Fibroblast of skin of back (primary cell): ENCODE measurements at places on chromosomes 4 and X.

GRCh38 chr4:111136438-111136837, 513.6 kb upstream of the PITX2 start:
- DNase-seq: peak; percentile 56

GRCh38 chr4:33184657-33185290, 2464.6 kb downstream of the PCDH7 start:
- no peak for DNase-seq

- peak; percentile 13 for DNase-seq
Measured at GRCh38 chrX:151680805-151681204, 14.5 kb upstream of the PRRG3 start.

DNA sequence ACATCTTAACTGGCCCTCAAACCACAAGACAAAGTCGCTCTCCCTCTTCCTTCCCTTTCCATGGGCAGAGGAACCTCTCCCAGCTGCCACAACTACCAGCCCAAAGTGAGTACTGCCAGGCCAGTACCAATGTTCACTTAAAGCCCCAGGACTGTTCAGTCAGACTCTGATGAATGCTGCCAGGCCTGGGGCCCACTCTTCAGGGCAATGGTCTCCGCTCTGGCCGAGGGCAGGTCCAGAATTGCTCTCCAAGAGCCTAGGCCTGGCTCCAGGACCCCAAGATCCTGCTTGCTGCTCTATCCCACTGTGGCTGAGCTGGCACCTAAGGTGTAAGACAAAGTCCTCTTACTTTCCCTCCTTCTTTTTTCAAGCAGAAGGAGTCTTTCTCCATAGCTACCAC, 790.9 kb downstream of the KLHL13 start:
- DNase-seq: no peak

DNA sequence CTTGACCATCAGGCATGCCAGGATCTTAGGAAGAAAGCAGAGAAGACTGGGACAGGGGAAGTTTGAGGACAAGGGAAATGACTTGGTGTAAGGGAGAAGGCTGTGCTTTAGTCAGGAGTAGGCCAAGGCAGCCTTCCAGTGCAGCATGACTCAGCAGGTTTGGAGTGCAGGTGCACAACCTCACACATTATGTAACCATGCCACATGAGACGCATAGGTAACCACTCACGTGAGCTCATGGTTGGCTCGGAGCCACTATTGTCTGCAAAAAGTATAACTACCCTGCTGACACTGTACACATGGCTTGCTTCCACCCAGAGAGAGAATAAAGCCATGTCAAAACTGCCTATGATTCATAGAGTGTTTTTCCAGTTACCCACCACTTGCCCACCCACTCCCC, 715.9 kb downstream of the SMARCA1 start:
- no peak for DNase-seq

GRCh38 chr4:188992706-188993105, 853.5 kb downstream of the TRIML1 start:
- DNase-seq: peak; percentile 68

GRCh38 chr4:86615501-86615900, 21.4 kb downstream of the PTPN13 start:
- no peak for DNase-seq

- no peak for DNase-seq
Measured at GRCh38 chr4:123529278-123529568, 132.6 kb downstream of the SPRY1 start.

DNA sequence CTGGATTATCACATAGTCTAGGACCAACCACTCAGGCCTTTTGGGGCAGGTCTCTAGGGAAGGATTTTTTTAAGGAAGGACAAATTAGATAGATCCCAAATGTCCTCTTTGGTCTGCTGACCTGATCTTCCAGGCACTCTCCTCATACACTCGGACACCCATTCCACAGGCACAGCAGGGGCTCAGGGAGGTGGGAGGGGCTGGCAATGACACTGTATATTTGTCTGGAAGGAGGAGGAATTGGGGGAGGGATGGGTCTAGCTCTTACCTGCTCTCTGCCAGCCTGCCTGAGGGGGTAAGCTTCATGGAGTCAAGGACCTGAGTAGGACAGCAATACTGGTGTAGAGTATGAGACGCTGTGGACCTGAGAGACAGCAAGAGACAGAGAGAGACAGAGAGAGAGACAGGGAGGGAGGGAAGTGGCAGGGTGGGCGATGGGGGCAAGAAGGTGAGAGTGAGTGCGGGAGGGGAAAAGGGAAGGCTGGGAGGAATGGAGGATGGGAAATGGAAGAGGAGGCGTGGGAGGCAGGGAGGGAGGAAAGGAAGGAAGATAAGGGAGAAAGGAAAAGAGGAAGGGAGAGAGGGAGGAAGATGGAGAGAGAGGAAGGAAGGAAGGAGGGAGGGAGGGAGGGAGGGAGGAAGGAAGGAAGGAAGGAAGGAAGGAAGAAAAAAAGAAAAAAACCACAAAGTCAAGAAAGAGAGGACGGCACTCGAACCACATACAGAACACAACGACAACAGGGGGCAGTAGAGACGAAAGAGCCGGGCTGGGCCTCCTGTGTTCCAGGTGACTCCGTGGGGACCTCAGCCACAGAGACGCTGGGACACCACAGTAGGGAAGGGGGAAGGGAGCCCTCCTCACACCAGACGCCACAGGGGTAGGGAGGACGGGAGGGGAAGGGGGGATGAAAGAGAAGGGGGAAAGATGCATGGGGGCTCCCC, 1.8 kb downstream of the IQSEC2 start:
- DNase-seq: no peak

DNA sequence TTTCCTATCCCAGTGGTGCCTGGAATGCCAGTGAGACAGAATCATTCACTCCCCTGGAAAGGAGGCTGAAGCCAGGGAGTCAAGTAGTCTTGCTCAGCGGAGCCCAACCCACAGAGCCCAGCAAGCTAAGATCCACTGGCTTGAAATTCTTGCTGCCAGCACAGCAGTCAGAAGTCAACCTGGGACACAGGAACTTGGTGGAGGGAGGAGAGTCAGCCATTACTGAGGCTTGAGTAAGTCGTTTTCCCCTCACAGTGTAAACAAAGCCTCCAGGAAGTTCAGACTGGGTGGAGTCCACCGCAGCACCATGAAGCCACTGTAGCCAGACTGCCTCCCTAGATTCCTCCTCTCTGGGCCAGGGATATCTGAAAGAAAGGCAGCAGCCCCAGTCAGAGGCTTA, 283.2 kb upstream of the CPEB2 start:
- peak; percentile 87 for DNase-seq

GRCh38 chrX:100208076-100208475, 202.0 kb downstream of the PCDH19 start:
- no peak for DNase-seq

DNA sequence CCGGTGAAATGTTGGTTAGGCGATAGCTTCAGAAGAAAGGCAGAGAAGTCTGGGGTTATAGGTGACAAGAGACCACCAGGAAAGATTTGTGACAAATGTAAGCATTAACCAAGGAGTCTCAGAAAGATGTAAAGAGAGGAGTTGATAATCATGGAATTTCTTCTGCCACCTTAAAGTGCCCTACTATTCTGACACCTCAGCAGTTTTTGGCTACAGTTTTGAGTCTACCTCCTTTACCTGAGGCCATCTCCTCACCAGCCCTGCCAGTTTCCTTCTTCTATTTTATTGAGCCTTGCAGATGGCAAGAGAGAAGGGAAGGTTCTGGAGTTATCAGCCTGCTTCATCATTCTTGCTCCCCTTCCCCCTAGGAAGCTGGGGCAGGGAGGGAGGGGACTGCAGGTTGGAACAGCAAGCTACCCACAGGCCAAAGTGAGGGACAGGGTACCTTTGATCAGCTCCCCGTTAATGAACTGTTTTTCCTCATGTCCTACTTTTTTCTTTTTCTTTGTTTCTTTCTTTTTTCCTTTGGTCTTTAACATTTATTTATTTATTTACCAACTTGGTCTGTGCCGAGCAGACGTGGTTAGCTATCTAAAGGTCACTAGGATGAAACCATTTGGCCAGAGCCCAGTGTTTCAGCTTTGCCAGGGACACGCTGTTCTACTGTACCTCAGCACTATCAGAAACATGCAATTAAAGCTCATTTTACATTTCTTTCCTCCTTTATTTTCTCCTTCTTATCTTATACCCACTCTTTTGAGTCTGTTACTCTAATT, 438.7 kb upstream of the AR start:
- no peak for DNase-seq

DNA sequence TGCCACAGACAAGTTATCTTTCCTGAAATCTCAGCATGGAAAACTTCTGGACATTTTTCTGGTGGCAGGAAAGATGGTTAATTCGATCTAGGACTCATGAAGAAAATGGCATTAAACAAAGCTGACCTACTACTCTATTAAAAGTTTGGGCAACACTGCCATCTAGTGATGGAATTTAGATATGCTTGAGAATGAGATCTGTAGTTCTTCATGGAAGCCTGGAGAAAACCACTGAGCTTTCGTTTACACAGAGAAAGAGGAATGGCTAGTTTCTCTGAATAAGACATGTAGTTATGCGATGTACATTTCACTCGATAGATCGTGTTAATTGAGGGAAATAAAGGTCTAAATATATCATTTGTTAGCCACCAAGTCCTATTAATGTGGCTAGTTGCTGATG, 51.7 kb upstream of the CHRDL1 start:
- peak; percentile 51 for DNase-seq

- DNase-seq: no peak
Measured at GRCh38 chr4:71283642-71284257, 55.1 kb upstream of the SLC4A4 start.

DNA sequence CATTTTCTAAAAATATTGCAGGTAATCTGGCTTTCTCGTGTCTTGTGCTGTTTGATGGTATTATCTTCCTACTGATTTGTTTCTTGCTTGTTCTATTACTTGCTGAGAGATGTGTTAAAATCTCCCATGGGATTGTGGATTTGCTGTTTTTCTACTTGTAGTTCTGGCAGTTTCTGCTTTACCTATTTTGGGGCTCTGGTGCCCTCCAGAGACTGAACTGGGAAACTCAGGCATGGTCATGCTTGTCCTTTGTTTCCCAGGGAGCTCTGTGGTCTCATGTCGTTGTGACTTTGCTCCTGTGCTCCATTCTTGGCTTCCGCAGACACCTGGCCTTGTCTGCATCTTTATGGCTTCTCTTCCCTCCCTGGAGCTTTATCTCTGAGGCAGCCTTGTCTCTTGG, 39.5 kb downstream of the NSD2 start:
- peak; percentile 63 for DNase-seq

DNA sequence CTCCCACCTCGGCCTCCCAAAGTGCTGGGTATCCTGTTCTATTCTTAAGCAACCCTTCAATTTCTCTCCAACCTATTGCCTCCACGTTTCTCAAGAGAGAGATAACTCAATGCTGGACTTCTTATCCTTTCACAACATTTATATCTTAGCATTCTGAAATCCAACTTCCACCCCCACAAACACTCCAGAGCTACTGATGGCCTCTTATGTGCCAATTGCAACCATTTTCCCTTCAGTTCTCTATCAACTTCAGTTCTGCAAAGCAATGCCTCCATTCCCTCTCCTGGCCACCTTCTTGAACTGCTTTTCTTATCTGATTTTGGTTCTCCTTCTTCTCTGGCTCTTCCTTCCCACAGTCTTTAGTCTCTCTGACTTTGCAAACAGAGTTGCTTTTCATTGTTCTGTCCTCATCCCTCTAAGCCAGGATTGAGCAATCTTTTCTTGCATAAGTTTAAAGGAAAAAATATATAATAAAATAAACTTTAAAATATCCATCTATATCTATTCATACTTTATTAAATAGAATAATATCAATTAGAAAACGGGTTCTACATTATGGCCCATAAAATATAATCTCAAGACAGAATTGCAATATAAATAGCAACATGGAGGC, 3.6 kb upstream of the STBD1 start:
- no peak for DNase-seq

DNA sequence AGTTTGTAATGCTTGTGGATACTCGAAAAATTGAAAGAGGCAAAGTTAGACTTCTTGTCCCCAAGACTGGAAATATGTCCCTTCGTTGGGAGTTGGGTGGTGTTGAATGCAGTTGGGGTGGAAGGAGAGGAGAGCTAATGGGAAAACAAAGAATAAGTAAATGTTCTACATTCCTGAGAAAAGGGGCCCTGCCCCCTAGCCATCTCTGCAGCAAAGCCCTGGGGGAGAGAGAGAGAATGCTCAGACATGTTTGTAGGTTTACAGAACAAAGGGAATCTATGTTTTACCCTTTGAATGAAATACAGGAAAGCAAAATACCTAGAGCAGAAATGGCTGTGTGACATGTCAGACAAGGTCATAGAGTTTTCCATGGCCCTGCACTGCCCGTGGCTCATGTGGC, 88.1 kb downstream of the RASL11B start:
- no peak for DNase-seq

DNA sequence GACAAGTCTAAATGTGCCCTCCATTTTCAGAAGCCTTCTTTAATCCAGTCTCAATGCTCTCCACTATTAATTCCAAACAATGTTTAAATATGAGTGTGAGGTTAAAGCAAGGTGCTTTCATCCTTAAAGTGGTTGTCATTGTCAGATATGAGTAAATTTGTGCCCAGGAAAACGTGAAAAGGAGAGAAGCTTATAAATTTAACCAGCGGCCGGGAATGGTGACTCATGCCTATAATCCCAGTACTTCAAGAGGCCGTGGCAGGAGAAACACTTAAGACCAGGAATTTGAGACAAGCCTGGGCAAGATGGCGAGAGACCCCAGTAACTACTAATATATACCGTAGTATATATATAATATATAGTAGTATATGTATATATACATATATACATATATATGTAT, 270.0 kb downstream of the ARHGAP24 start:
- no peak for DNase-seq

DNA sequence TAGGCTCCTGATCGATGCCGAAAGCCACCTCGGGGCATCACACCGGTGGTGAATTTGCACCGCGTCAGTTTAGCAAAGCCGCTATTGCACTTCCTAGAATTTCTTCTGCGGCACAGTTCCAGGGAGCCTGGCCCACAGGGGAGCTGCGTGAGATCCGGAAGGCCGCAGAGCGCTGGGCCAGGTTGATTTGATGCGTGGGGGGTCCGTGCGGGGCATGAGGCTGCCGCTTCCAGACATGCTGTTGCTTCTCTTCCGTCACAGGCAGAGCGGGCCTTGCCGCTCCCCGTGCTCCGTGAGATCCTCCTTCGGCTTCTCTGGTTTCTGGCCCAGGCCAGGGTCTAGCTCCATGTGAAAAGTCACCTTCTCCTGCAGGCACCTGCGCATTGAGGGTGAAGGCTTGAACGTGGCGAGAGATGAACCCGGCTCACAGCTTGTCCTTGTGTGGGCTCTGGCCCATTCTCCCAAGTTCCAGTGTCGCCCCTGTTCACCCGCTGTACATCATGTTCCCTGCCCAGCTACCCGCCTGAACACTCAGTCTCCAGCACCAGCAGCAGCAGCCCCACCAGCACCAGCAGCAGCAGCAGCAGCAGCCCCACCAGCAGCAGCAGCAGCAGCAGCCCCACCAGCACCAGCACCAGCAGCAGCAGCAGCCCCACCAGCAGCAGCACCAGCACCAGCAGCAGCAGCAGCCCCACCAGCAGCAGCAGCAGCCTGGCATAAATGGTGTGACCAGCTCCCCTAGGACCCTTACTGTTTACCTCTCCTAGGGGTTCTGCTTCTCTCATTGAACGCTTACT, 131.2 kb downstream of the TRIML1 start:
- no peak for DNase-seq

DNA sequence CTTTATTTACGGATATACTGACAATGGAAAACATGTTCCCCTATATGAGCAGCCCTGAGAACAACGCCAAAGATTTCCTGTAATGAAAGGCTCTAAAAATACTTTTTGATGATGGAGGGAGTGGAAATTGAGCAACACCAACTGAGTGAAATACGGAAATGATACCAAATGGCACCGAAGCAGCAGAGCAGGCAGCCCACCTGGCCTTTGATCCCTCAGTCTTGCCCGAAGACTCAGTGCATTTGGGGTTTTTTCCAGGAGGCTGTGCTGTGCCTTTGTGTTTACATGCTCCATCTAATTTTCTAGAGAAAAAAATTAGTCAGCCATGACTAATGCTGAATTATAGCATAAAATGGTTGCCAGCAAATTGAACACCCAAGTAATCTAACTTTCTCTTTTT, 169.9 kb upstream of the RBPJ start:
- DNase-seq: peak; percentile 27
